ENCODE measurements at places on chromosomes 7 and 10. TPM values are rescaled to one million over a fixed set of nuclear protein-coding genes. Genes with fewer than 3 reads are reported as not detected.
A peak's percentile ranks its signal among the peaks of the same experiment; 100 is the strongest.

GRCh38 chr10:132185601-132186487, 904 bp upstream of the DPYSL4 start:
- H3K27ac ChIP-seq, result no peak overlapping the region
- DNase-seq, result peak; percentile 59
- no peaks in the 10 kb centered on the region for H3K36me3 ChIP-seq
- peaks cover 30% of the 10 kb centered on the region for H3K27me3 ChIP-seq
- H3K4me1 ChIP-seq, result no peaks in the 10 kb centered on the region
- no peak overlapping the region for H3K4me3 ChIP-seq

- no peaks in the 10 kb centered on the region for H3K36me3 ChIP-seq
- H3K27me3 ChIP-seq, result no peaks in the 10 kb centered on the region
- no peak overlapping the region for H3K4me3 ChIP-seq
- peak overlapping the region; percentile 84 for H3K27ac ChIP-seq
- H3K4me1 ChIP-seq, result peaks cover 18% of the 10 kb centered on the region
- DNase-seq, result peak; percentile 94
Observed at GRCh38 chr7:106840342-106840741, 24.7 kb upstream of the PIK3CG start.

- 0 out of 2 replicates have a peak, but pooled peaks cover 12% of the 10 kb centered on the region for H3K4me1 ChIP-seq
- no peak for DNase-seq
- no peaks in the 10 kb centered on the region for H3K36me3 ChIP-seq
- H3K4me3 ChIP-seq, result no peak overlapping the region
- H3K27ac ChIP-seq, result no peak overlapping the region
Observed at GRCh38 chr7:22900101-22900500, 77.5 kb upstream of the TOMM7 start.

- no peak overlapping the region for H3K27ac ChIP-seq
- H3K4me1 ChIP-seq, result no peaks in the 10 kb centered on the region
- H3K36me3 ChIP-seq, result no peaks in the 10 kb centered on the region
- no peak overlapping the region for H3K4me3 ChIP-seq
- no peak for DNase-seq
- no peaks in the 10 kb centered on the region for H3K27me3 ChIP-seq
Observed at GRCh38 chr10:90314718-90315117, 543.1 kb downstream of the HTR7 start.

DNA sequence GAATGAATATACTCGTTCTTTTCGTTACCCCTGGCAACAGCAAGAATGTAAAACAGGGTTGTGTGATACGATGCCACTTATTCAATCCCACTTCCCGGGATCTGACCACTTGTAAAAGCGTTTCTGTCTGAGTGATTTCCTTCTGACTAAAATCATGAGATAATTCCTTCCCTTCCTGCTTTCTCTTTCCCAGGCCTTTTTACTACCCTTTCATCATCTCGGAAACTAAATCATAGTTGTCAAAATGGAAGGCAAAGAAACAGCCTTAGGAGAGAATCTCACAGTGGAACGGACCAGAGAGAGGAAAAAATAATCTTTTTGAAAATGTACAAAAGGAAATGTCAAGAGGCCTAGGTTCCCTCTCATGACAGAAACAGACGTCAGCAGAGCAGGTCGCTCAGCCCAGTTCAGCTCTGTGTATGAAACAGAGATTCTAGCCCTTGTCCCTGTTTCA, 29.8 kb downstream of the DIP2C start:
- DNase-seq, result peak; percentile 88
- H3K4me3 ChIP-seq, result peak overlapping the region; percentile 58
- H3K36me3 ChIP-seq, result no peaks in the 10 kb centered on the region
- H3K4me1 ChIP-seq, result peaks cover 17% of the 10 kb centered on the region

GRCh38 chr7:23133797-23134196, 28.2 kb downstream of the KLHL7 start:
- DNase-seq, result no peak
- H3K27ac ChIP-seq, result no peak overlapping the region
- no peaks in the 10 kb centered on the region for H3K4me1 ChIP-seq

ACHE gene
- not detected for total RNA-seq

SFXN3 gene
- total RNA-seq, result 103 TPM

CCDC172 gene
- not detected for total RNA-seq

CYP2C19 gene
- total RNA-seq, result not detected
